ENCODE measurements at places on chromosomes 5 and 9. TPM values are rescaled to one million over a fixed set of nuclear protein-coding genes. Genes with fewer than 3 reads are reported as not detected.

LECT2 gene
- polyA plus RNA-seq: 90.2 TPM

TMEFF1 gene
- polyA plus RNA-seq: not detected

PCDHA7 gene
- 0.05 TPM for polyA plus RNA-seq

ZNG1F gene
- 11.9 TPM for polyA plus RNA-seq

GRCh38 chr5:113118298-113118697 lies 141.7 kb downstream of the DCP2 start:
- no peak for DNase-seq

DNA sequence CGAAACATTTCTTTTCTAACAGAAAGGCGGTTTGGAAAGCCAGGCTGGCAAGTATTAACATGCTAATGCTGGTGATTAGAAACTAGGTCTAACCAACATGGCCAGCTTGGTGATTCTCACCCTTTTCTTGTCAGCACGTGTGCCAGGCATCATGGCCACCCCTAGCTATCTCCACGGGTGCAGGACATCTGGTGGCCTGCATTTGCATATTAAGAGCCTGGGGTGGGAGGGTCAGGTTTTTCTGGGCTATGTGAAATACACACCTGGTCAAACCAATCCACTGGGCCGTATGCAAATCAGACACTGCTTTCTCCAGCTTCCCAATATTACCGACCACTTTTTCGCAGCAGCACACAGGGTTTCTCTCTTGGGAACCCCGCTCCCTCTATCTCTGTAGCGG lies 612.1 kb downstream of the PTPRD start:
- DNase-seq: no peak

GRCh38 chr5:60685700-60686099 lies 14.3 kb downstream of the DEPDC1B start:
- no peak for DNase-seq

Data from liver (tissue), 10 donors.